NCI-H524 (cell line): ENCODE measurements at places on chromosomes 12 and 14.

DNA sequence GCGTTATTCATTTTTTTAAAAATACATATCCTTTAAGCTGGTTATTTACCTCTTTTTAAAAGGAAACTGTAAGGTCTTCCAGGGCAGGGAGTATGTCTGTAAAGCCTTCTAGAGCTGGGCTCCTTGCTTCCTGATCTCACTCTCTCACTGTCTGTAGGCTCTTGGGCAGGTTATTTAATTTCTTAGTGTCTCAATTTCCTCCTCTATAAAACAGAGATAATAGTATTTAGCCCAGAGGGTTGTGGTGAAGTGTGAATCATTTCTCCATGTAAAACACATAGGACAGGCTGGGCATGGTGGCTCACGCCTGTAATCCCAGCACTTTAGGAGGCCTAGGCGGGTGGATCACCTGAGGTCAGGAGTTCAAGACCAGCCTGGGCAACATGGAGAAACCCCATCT, 25.9 kb upstream of the LTA4H start:
- no peak for DNase-seq

DNA sequence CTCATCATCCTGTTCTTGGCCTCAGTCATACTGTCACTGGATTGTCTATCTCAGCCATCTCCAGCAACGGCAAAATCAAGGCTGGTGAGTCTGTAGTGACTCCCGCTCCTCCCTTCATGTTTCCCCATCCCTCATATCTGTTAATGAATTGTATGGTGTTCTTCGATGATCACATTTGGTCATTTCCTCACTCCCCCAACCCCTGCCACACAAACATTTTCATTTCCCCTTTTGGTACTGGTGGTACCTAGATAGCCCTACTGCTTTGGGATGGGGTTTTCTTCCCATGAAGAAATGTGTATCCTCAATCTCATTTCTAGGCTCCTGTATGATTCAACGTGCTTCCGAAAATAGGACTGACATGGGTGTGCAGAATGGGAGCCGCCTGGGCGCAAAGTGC, 2.7 kb upstream of the KLHL33 start:
- no peak for DNase-seq

GRCh38 chr12:47989666-47990065, 14.6 kb downstream of the COL2A1 start:
- DNase-seq = no peak

- no peak for DNase-seq
Measured at GRCh38 chr14:63893701-63894458, 41.1 kb downstream of the SYNE2 start.

DNA sequence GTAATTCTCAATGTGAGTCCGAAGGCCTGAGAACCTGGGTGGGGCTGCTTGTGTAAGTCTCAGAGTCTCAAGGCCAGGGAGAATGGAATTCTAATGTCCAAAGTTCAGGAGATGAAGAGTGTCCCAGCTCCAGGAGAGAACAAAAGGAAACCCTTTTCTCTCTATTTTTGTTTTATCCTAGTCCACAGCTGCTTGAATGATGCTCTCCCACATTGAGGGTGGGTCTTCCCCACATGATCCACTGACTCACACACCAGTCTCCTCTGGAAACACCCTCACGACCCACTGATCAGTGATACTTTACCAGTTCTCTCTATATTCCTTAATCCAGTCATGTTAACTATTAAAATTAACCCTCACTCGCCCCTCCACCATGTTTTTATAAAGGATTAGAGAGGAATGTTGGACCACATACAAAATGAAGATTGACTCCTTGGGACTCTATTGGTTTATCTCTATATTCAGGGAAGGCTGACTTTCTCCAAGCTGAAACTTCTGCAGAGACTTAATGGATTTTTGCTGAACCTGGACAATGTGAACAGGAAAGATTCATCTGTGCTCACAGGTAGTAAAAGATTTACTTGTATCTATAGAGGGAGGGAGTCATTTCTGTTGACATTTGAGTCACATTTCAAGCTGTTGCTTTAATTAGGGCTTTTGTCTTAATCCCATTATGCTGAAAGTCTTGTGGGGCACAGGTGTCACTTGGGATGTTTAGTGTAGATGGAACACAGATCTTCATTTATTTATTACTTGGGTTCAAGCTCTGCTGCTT, 1061.0 kb upstream of the TMEM132C start:
- peak; percentile 63 for DNase-seq

DNA sequence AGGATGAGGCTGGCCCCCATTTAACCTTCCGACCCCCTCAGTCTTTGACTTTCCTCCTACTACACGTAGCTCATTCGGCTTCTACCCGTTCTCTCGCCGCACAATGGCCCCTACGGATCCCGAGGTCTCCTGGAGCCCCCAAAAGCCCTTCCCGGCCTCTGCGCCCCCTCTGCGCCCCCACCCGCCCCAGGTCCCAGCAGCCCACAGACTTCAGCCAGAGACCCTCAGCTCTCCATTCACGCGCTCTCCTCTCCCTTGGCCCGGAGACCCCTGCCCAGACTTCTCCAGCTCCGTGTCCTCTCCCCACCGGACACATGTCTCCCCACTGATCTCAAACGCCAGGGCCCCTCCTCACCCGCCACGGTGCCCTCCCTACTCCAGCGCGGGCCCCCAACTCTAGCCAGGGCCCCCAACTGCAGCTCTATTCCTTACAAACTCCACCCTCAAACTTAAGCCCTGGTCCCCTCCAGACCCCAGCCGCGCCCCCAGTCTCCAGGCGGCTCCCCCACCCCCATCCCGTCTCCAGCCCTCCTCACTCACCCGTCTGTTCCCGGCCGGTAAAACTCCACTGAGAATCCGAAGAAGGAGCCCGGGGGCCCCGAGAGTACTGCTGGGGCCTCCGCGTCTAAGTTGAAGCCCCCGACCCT, 502 bp downstream of the ITGA5 start:
- no peak for DNase-seq

DNA sequence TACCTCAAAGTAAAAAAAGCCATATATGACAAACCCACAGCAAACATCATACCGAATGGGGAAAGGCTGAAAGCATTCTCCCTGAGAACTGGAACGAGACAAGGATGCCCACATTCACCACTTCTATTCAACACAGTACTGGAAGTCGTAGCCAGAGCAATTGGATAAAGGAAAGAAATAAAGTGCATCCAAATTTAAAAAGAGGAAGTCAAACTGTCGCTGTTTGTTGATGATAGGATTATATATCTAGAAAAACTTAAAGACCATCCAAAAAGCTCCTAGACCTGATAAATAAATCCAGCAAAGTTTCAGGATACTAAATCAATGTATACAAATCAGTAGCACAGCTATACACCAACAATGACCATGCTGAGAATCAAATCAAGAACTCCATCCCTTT, 5.2 kb downstream of the NDUFA12 start:
- no peak for DNase-seq

GRCh38 chr14:90677484-90678050, 138.7 kb downstream of the TTC7B start:
- DNase-seq = no peak

- no peak for DNase-seq
Measured at GRCh38 chr12:1083151-1083888, 92.3 kb downstream of the ERC1 start.

GRCh38 chr12:26736563-26737486, 96.2 kb downstream of the ITPR2 start:
- no peak for DNase-seq

DNA sequence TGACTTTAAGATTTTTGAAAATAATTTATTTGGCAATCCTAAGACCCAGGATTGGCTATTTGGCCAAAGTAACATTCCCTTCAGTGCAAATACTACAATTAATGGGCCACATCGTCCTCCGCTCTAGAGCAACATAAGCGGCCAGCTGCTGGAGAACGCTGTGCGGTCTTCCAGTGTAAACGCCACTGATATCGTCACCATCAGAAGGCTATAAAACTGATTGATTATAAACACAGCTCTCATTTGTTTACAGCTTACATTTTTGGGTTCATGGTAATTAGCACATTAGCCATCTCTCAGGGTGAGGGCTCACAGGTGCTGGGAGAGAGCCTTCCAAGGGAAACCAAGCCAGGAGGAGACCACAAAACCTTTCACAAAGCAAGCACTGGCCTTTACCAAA, 130.1 kb upstream of the BMP4 start:
- no peak for DNase-seq

- DNase-seq = peak; percentile 87
Measured at GRCh38 chr12:3231399-3231876, 154.3 kb downstream of the TSPAN9 start.

DNA sequence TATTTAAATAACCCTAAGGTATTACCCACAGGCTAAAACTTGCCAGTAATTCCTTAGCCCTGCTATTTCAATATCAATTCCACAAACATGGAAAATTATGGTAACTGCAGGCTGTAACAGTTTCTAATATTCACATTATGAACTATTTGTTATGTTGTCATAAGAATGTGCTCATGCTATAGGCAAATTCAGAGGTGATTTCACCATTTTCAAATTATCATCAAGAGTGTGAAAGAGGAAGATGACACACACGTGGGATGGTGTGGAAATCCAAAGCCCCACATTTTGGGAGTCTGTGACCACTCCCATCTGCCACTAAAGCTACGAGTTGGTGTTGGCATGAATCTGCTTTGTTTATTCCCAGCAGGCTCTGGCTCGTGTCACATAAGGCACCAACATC, 5.9 kb upstream of the MYO1A start:
- DNase-seq = no peak

DNA sequence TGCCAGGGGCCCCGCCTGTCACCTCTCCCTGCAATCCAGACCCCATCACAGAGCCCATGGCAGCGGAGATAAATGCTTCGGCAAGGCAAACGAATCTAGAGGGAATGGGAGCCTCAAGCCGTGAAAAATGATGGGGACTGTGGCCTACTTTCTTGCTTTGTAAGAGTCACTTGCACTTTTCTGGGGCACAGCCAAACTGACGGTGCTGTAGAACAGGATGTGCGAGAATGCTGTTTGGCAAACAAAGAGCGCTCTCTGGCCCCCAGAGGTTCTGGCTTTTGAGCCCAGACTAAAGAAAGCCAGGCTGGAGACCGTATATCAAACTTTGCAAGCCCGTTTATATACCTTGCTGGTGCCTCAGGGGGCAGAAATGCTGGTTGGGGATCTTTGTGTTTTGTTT, 108.7 kb downstream of the CACNA1C start:
- no peak for DNase-seq

GRCh38 chr12:117582135-117582784, 220.8 kb upstream of the NOS1 start:
- no peak for DNase-seq

DNA sequence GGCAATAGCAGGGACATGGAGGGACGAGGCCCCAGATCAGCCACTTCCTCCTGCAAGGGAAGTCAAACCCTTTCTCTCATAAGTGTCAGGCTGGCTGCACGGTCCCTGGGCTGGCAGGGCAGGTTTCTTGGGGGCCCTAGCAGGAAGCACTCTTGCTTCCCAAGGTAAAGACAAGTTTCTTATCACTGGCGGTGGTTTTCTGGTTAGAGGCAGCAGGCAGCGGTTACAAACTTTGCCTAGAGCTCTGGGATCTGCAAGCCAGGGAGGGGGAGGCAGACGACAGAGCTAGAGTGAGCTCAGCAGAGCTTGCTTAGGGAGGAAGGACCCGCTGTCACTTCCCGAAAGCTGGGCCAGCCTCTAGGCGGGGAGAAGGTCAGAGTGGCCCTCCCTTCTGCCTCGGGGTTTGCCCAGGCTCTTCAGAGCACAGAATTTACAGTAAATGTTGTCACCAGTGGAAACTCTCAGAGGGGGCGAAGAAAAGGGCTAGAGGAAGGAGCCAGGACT, 20.4 kb downstream of the BATF start:
- no peak for DNase-seq

- DNase-seq = no peak
Measured at GRCh38 chr14:79656496-79656895, 554.8 kb downstream of the DIO2 start.

GRCh38 chr14:92698393-92698792, 50.0 kb downstream of the LGMN start:
- no peak for DNase-seq

- no peak for DNase-seq
Measured at GRCh38 chr12:70351076-70351475, 15.0 kb upstream of the KCNMB4 start.

DNA sequence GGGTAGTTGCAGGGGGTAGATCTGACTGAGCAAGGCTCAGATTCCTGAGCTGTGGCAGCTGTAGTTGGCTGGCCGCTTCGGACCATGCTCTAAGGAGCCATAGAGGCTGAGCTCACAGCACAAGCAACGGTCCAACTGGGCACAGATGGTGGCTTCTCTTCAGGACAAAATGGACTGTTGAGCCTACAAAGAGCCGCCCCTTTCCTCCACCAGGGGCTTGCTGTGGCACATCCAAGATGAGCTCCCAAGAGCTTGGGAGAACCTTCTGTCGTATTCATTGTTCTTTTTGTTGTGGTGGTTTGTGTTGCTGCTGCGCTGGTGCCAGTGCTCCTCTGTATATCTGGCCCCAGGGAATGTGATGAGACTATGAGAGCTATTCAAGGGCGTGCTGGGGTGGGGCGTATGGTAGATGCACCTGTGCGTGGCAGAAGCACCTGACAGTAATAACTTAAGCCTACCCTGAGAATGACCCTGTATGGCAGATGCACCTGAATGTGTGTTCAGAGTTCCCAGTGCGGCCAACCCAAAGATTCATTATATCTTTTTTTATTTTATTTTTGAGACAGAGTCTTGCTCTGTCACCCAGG, 17.8 kb upstream of the LGALS3 start:
- DNase-seq = no peak

DNA sequence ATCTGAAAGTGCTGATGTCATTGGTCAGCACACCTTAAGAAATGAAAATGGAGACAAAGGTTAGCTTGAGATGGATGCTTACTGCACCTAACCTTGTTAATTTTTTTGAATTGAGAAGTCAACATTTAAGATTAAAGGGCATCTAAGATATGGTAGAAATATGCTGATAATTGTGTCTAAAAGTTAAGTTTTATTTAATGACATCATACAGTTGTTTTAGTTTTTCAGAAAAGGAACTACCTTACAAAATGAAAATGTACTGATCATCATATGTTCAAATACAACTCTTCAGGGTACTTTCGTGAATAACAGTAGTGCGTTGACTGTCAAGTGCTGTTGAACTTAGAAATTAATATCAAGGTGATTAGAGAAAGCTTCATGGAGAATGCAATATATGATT, 2.5 kb downstream of the SMCO3 start:
- no peak for DNase-seq

DNA sequence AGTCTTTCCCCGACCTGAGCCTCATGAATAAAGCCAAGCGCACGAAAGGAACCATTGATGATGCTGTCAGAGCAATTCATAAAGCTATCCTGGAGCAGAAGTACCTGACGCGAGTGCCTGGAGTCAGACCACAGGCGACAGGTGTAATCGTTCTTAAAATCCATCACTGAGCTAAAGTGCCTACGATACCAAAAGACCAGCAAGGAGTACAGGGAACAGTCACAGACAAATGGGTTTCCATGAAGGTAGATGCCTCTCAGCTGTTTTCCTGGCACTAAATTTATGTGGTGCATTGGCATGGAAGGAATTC, 1.4 kb upstream of the PCED1B start:
- no peak for DNase-seq

GRCh38 chr14:75401361-75401760, 26.5 kb upstream of the JDP2 start:
- peak; percentile 86 for DNase-seq

GRCh38 chr12:92695577-92695976, 7.2 kb upstream of the PLEKHG7 start:
- DNase-seq = no peak
